ENCODE measurements at places on chromosomes 3 and 15.

DNA sequence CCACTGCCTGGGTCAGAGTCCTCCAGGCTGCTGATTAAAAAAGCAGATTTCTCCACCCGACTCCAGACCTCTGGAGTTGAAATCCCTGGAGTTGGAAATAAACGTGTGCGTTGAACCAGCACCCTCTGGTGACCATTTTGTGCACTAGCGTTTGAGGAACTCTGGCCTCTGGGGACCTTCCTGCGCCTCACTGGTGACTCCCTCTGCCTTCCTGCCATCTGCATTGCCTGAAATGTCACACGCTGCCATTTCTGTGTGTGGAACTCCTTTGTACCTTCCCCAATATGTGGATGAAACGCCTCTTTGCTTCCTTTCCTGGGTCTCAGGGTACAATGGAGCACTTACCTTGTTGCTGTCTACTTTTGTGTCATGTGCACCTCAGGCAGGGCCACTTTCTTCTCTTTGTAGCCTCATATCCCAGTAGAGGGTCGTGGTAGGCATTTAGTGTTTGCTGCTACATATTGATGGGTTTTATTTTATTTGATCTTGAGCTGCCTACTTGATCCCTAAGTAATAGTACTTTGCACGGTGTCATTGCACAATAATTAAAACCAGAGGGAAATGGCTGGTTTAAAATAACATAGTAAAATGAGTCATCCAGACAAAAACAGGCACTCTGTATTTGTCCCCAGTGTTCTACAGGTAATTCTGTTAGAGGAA lies 56.8 kb downstream of the GPR171 start:
- H3K27me3 ChIP-seq = no peaks in the 10 kb centered on the region
- no peak overlapping the region for H3K27ac ChIP-seq
- no peaks in the 10 kb centered on the region for H3K4me1 ChIP-seq

GRCh38 chr3:41477399-41478014 lies 278.2 kb downstream of the CTNNB1 start:
- H3K27me3 ChIP-seq = no peaks in the 10 kb centered on the region
- no peaks in the 10 kb centered on the region for H3K36me3 ChIP-seq
- H3K4me1 ChIP-seq = no peaks in the 10 kb centered on the region
- DNase-seq = no peak
- no peak overlapping the region for H3K27ac ChIP-seq

DNA sequence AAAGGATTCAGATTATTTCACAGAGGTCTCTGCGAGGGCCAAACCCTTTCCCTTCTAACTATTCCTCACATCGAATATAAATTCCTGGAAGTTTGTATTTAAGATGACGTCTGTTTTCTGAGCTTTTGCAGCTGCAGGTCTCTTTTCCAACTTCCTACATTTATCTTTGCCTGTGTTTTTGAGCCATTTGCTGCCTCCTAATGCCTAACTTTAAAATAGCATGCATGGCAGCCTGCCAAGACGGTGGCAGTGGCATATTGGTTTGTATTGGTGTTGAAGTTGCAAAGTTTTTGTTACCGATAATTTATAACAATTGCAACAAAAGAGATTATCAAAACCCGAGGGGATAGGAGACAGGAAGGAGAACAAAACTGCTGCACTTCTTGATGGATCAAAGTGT lies 187.1 kb upstream of the DNAJC19 start:
- no peaks in the 10 kb centered on the region for H3K27me3 ChIP-seq
- no peak overlapping the region for H3K4me3 ChIP-seq
- peak; percentile 22 for DNase-seq
- no peak overlapping the region for H3K27ac ChIP-seq

GRCh38 chr15:99211926-99212325 lies 37.5 kb downstream of the TTC23 start:
- no peaks in the 10 kb centered on the region for H3K36me3 ChIP-seq
- H3K4me3 ChIP-seq = no peak overlapping the region
- DNase-seq = no peak
- no peaks in the 10 kb centered on the region for H3K4me1 ChIP-seq
- no peak overlapping the region for H3K27ac ChIP-seq

GRCh38 chr3:148642616-148643015 lies 55.1 kb upstream of the AGTR1 start:
- H3K27me3 ChIP-seq = no peaks in the 10 kb centered on the region
- no peak overlapping the region for H3K27ac ChIP-seq
- DNase-seq = no peak
- H3K4me1 ChIP-seq = peaks cover 4% of the 10 kb centered on the region
- no peak overlapping the region for H3K4me3 ChIP-seq
